ENCODE measurements at places on chromosomes 16 and 17.
A peak's percentile ranks its signal among the peaks of the same experiment; 100 is the strongest.

DNA sequence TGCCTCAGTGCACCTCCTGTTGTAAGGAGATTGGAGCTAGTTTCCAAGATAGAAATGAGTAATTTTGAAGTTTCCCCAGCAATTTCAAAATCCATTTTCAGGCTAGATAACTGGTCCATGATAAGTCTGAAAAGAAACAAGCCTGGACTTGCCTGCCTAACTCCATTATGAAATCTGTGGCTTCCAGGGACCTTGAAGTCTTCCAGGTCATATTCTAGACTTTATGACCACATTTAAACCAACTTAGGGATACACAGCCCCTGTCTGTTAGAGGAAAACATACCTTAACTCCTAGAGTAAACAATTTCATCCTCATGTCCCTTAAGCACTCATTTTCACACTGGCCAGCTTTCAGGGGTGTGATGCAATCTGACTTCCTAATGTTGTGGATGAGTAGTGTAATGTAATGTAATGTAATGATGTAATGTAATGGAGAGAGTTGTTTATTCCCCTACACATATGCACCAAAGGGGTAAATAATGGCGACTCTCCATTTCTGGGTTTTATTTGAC, 96.7 kb upstream of the FAM20A start:
- DNase-seq = no peak

- no peak for DNase-seq
These were observed 11.2 kb upstream of the CTCF start for GRCh38 chr16:67551091-67551490.

GRCh38 chr17:7704601-7705268, at the start of gene EFNB3:
EFNB3 (plus strand) TSS chr17:7705202; CDS start chr17:7705599, 397 bp downstream.
- DNase-seq = peak; percentile 75

GRCh38 chr17:51819341-51820219, 338.9 kb downstream of the CA10 start:
- no peak for DNase-seq

DNA sequence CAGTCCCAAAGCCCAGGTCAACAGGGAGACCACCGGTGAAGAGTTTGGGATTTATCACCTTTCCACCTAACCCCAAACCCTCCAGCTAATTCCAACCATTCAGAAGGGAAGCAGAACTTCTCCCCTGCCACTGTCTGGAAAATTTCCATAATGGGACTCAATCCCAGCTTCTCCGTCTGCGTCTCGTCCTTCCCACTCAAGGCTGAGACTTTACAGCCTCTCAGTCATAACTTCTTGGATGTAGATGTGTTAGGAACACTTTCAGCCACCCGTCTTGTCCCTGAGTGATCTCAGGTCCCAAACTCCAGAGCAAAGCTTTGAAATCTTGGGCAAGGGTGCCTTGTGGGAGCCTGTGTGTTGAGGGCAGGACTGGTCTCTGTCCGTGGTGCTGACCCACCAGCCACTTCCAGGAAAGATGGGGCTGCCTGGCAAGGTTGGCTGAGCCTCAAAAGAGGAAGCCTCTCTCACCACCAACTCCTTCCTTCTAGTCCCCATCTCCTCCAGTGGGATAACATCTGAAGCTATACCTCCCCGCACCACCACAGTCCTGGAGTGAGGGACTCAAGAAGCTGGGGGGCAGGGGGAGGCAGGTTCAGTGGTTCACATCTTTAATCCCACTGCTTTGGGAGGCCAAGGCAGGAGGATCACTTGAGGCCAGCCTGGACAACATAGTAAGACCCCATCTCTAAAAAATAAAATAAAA, 9.3 kb downstream of the GAS2L2 start:
- no peak for DNase-seq

GRCh38 chr16:25107466-25107792, 4.1 kb upstream of the LCMT1 start:
- no peak for DNase-seq

DNA sequence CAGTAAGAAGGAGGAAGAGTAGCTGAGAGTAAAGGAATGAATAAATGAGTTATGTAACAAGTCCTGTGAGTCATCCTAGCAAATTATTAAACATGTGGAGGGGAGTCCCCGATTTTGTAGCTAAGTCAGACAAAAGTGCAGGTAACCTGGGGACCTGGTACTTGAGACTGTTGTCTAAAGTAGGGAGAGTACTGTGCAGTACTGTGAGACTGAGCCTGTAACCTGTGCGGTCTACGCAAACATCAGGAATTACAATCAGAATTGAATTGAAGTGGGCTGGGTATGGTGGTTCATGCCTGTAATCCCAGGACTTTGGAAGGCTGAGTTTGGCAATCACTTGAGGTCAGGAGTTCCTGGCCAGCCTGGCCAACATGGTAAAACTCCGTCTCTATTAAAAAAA, 35.7 kb downstream of the IKZF3 start:
- DNase-seq = no peak

- DNase-seq = no peak
These were observed 452.1 kb upstream of the ASIC2 start for GRCh38 chr17:33745047-33745760.

GRCh38 chr17:73800893-73801292, 156.6 kb upstream of the SDK2 start:
- no peak for DNase-seq

DNA sequence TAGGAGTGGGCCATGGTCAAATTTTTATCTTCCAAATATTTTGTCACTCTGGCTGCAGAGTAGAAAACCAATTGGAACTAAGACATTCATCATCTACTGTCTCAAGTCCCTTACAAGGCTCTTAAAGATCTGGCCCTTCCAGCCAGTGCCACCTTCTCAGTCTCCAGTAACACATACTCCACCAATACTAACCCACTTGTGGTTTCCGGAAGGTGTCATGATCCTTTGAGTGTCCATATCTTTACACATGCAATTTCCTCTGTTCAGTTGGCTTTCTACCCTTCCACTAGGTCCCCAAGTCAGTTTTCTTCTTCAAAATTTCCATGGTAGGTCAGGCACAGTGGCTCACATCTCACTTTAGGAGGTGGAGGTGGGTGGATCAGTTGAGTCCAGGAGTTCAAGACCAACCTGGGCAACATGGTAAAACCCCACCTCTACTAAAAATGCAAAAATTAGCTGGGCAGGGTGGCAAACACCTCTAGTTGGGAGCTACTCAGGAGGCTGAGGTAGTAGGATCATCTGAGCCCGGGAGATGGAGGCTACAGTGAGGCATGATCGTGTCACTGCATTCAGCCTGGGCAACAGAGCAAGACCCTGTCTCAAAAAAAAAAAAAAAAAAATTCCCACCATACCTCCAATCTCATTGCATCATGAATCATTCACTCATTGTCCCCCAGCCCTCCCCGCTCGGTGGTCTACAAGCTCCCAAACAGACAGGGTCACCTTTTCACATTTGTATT, 6.0 kb upstream of the GRB2 start:
- DNase-seq = no peak

- DNase-seq = no peak
These were observed 32.1 kb downstream of the TOM1L1 start for GRCh38 chr17:54932711-54933110.

DNA sequence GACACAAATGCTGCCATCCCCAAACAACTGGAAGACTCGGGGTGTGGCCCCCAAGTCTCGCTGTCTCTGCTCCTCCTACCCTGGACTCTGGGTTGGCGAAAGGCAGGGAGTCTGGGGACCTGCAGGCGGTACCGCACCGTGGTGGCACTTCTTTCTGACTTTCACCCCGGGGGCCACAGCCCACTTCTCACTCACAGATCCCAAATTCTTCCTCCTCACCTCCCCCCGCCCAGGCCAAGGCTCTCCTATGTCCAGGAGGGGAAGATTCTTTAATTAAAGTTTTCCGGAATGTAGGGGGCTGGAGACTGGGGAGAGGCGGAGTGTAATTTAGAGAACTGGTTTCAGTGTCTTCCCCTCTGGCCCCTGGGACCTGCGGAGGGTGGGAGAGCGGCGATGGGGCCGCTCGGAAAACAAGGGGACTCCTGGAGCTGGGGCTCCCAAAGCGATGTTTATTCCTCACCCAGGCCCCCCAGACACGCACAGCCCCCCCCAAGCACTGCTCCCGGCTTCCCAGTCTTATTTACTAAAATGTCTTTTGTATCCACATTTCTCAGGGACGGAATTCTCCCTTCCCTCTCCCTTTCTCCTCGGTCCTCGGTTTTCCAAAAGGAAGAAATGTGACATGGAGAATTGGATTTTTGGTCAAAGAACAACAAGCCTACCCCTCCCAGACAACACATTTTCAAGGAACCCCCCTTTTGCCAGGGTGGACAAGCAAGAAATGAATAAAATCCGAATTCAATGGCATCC, 1.2 kb downstream of the WNT3 start:
- DNase-seq = no peak

- DNase-seq = no peak
These were observed 15.9 kb downstream of the POLG2 start for GRCh38 chr17:64480951-64481350.

DNA sequence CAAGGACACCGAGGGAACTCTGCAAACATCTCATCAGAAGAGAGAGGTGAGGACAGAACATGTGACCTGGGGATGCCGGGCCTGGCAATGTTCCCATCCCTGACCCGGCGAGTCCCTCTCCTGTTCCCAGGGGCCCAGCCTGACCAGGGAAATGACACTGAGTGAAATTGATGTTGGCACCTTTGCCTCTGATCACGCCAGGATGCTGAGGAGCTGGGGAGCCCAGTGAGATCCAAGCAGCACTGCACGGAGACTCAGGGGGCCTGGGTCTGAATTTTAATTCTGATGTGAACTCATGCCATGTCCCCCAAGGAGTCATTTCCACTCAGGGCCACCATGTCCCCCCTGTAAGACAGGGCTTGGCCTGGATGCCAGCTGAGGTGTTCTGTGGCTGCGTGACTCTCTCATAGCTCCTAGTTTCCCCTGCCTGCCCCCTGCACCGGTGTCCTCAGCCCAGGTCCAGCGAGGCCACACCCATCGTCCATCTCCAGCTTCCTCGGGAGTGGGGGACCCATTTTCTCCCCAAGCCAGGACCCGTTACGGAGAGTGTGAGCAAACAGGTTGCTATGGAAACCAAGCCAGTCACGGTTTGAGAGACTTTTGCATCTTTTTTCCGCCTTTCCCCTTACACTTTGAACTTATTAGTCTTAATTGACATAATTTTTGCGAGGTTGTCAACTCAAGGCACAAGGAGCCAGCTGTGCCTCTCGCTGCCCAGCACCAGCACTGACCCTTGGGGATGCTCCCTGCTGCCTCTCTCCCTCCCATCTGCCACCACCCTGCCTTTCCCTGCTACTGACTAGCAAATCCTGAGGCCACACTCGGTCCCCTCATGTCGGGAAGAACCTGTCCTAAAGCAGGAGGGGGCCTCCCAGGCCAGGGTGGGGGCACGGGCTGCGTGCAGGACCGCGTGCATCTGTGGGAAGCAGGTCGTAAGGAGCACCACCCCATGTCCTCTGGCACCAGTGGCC, 150.0 kb downstream of the SDK2 start:
- no peak for DNase-seq

DNA sequence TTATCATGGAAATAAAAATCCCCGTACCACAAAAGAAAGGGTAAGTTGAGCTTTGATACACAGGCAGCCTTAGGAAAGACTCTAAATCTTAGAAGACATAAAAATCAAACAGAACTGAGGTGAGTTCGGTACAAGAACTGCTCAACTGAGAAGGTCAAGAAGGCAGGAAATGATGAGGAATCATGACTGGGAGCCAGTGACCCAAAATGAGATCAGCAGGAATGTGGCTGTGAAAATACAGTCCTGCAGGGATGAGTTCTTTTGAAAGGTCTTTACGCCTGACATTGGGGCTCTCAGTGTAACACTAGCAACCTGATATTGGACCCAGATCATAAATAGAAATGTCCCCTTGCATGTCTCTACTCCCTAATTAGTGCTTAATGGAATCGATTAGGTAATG, 56.3 kb upstream of the CDH11 start:
- DNase-seq = no peak

DNA sequence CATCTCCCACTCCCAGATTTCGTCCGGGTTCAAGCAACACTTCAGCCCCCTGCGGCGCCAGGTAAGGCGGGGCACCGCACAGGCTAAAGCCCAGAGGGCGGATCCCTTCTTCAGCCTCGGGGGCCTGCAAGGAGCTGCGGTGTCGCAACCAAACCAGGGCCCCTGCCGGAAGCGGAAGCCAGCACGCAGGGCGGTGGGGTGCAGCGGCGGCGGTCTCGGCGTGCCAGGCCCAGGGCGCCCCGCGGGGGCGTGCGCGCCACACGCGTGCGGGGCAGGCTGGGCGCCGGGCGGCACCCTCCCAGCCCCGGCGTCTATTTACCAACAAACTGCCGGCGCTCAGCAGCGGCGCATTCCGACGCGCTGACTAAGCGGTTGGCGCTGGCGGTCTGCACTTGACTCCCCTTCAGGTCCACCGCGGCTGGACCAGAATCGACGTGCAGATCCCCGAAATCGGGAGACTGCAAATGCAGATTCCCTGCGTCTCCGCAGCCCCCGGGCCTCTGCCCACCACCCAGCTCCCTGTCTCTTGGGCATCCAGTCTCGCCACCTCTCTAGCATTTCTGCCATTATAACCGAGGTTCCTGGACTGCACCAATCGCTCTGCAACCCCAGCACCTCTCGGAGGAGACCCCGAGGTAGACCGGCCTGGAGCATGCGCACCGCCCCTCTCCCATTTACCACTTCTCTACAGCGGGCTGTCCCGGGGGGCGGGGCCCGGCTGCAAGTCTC, 421 bp upstream of the DLX4 start:
- peak; percentile 92 for DNase-seq

DNA sequence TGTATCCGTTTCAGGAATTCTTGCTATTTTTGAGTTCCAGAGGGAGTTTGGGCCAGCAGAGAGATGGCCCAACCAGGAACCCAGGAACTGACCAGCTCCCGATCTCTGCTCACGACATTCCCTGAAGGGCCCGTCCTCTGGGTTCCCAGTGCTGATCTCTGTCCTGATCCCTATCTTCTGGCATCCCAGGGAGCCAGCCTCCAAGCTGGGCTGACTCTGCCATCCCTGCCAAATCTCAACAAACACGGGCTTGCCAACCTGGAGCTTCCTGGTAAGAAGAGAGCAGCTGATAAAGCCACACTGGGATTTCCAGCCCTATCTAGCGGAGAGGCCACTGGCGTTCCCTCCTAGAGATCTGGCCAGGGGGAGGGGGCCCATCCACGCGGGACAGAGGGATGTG, 16.2 kb downstream of the GPRC5B start:
- DNase-seq = no peak

GRCh38 chr16:89115216-89115861, 21.7 kb downstream of the ACSF3 start:
- no peak for DNase-seq

- no peak for DNase-seq
These were observed 5.1 kb downstream of the COPS3 start for GRCh38 chr17:17275971-17276370.

- DNase-seq = no peak
These were observed 344.4 kb downstream of the CDH13 start for GRCh38 chr16:82971126-82971525.

DNA sequence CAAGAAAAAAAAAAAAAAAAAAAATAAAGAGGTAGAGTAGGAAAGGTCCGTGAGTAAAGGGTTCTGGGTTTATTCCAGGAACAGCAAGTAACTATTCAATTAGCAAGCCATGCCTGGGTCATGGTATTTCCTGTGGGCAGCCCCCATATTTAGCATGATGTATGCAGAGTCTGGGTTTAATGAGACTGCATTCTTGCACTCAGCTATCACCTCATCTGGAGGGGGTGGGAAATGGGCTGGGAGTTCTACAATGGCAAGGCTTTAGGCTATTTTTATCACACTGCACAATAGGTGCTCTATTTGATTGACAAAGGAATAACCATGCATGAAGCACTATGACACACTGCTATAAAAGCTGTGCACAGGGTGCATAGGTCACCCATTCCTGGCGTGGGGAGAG, 104.0 kb upstream of the CCL2 start:
- no peak for DNase-seq

All from NCI-H2171 (cell line).